ENCODE measurements at places on chromosomes 3 and 15.

GRCh38 chr15:76954744-76955143 is 23.2 kb downstream of the RCN2 start:
- no peak for DNase-seq

DNA sequence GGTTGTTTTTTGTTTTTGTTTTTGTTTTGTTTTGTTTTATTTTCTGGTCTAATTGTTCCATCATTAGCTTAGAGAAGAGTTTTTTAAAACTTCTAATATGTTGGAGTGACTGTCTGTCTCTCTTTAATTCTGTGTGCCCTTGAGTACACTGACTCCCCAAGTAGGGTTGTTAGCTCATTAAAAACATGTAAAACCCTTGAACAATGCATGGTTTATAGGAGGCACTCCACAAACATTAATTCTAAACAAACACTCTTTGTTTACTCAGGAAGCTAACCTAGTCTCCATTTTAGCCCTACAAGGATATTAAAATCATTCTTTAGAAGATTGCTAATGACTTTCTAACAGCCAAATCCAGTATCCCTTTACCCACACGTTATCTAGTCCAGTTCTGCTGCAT is 100.5 kb downstream of the CGGBP1 start:
- no peak for DNase-seq

DNA sequence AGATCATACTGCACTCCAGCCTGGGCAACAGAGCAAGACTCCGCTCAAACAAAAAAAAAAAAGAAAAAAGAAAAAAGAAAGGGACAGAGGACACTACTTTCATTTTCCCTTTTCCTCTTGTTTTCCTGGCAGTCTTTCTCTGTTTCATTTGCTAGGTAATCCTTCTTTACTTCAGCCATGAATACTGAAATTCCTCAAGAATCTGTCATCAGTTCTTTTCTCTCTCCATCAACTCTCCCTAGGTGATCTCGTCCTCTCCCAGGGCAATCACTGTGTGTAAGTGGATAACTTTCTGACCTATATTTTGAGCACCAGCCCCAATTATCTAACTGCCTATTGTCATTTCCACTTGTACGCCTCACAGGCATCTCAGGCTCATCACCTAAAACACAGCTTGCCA is 51.5 kb downstream of the TTC23 start:
- no peak for DNase-seq

DNA sequence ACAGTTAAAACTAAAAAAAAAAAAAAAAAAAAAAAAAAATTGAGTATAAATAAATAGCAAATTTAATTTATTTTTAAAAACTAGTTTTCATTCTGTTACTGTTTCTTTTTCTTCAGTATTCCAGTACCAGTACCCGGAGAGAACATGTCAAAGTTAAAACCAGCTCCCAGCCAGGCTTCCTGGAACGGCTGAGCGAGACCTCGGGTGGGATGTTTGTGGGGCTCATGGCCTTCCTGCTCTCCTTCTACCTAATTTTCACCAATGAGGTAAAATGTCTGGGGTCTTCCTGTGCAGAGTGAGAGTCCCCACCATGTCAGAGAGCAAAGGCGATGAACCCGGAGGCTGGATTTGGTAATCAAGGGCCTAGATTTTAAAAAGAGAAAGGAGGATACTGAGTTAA is 4.4 kb downstream of the TMEM43 start:
- no peak for DNase-seq

DNA sequence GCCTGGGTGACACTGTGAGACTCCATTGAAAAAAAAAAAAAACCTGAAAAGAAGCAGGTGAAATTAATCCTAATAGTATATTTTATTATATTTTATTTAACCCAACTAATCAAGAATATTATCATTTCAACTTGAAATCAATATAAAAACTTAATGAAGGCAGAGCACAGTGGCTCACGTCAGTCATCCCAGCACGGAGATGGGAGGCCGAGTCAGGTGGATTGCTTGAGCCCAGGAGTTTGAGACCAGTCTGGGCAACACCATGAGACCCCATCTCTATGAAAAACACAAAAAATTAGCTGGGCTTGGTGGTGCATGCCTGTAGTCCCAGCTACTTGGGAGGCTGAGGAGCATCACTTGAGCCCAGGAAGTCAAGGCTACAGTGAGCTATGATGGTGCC is 33.3 kb upstream of the SLC41A3 start:
- no peak for DNase-seq

DNA sequence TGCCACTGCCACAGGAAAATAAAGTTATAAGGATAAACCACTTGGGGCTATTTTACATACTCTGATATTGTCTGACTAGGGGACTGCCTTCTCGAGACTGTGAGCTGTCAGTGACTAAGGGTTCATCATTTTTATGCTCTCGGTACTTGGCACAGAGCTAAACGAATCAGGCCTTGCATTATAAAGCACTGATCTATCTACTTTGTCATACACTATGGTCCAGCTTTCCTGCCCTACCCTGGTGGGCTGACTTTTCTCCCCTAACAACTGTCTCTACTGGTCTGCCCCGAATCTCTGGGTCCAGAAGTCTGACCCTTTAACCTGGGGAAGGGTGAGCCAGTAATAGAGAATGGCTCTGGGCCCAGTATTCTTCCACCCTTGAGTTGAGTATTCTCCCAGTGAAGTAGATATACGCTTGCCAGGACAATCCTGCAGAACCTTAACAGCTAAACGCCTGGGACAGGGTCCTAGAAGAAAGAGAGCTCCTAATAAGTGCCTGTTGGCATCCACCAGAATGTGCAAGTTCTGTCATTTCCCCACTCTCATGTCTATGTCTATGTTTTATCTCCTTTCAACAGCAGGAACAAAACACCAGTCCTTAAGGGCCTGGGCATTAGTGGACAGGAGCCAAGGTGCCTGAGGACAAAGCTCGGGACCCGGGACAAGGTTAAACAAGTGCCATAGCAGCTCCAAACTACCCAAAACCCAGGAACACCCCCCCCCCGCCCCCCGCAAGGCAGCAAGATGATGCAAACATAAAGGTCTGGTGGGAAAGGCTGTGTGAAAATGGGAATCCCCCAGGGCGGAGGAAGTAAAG is 1.2 kb downstream of the LARP6 start:
- no peak for DNase-seq

GRCh38 chr3:64651741-64652241 is 36.0 kb downstream of the ADAMTS9 start:
- DNase-seq: no peak

DNA sequence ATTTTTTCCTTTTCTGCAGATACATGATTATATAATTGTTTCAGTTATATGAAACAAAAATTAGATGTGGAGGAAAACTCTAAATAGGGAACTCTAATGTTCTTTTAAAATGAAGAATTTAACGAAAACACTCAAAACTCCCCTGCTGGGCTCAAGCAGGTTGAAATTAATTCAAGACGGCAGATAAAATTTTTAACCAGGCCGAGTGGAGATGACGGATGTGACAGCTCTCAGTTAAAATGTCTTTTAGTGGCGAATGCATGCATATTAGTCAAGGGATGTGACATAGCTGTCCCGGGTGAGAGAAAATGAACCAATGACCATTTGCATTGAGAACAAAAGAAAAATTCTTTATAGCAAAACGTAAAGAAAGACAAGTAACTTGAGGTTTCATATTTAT is 110.1 kb downstream of the ROBO2 start:
- no peak for DNase-seq

- no peak for DNase-seq
These were observed 301.5 kb downstream of the MEX3B start for GRCh38 chr15:81744364-81744763.

GRCh38 chr3:37964146-37964545 is 26.4 kb upstream of the VILL start:
- DNase-seq: no peak

- DNase-seq: no peak
These were observed 96.6 kb downstream of the SLC9A9 start for GRCh38 chr3:143751643-143752178.

DNA sequence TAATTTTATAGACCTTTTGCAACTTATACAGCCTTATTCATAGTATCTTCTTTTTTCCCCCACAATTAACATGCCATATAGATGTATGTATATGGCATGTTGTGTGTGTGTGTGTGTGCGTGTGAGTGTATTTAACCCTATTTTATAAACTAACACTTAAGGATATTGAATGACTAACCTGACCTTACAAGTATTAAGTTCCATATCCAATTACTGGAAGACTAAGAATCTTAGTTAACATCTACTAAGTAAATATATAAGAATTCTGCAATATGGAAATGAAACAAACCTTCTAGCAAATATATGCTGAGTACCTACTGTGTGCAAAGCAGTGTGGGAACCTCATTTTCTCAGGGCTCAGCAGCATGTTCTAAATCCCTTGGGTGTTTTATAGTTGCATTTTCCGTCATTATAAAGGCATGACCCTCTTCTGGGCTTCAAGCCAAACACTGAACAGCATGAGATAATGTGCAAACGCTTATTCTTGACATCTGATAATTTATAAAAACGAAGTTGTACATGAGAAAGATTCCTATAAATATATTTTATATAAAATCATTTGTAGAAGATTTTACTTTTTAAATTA is 105.5 kb downstream of the NLGN1 start:
- DNase-seq: no peak

- no peak for DNase-seq
These were observed 111.2 kb upstream of the STT3B start for GRCh38 chr3:31421314-31422048.

DNA sequence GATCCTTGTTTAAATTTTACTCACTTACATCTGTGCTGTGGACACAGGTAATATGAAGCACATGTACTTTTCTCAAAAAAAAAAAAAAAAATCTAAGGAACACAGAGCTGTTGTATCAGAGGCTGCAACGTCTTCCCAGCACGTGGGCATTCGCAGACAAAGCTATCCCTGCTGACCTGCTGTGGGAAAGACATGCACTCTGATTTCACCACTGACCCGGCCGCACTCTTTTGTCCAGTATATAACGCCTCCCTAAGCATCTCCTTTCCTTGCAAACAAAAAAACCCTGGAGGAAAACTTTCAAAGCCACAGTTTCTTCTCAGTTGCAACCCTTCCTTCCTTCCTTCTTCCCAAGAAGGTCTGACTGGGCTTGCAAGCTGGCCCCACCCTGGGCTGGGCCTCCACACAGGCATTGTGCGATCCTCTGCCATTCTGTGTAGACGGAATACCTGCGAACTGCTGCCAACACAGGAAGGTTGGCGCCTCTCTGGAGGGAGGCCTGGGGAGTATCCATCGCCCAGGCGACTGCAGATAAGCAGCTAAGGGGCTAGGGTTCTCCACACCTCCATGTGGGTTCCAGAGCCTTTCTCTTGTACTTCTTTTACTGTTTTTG is 50.8 kb downstream of the SLC12A8 start:
- no peak for DNase-seq

GRCh38 chr15:84910928-84911623 is 26.6 kb downstream of the SLC28A1 start:
- no peak for DNase-seq

DNA sequence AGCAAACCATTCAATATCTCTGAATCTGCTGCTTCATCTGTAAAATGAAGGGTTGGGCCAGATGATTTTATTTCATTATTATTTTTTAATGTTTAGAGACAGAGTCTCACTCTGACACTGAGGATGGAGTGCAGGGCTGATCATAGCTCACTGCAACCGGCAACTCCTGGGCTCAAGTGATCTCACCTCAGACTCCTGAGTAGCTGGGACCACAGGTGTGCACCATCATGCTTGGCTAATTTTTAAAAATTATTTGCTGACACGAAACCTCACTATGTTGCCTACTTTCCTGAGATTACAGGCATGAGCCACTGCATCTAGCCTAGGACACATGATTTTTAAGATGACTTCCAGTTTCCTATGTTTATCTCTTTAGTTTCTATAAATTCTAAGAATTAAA is 105.8 kb downstream of the P3H2 start:
- DNase-seq: no peak

DNA sequence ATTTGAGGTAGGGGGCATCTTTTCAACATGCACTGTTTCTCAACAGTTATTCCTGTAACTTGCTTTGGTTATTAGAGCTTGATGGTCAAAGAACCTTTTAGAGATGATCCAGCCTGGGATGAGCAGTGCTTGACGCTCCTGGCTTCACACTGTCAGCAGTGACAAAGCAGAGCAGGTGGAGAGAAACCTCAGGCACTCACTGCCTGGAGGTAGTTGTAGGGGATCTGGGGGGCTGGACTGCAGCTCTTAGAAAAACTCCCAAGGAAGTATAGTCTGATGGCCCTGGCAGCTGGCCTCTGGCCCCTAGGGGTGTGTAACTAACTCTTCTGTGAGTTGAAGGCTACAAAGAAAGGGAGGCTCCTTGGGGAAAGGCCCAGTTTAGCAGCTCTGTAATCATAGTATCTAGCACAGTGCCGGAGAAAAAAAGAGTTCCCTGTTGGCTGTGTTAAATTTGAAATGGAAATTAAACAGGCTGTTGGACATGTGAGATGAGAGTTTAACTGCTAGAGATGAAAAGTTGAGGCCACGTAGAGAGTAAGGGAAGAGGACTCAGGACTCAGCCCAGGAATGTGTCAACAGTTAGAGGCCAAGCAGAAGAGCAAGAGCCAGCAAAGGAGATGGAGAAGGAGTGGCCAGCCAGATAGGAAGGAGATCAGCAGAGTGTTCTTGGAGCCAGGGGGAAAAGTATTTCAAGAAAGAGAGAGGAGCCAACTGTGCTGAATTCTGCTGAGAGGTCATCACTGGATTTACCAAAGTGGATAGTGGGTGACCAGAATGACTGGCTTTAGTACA is 14.2 kb downstream of the OXNAD1 start:
- DNase-seq: no peak

- no peak for DNase-seq
These were observed 67.0 kb downstream of the PPCDC start for GRCh38 chr15:75090388-75090734.

DNA sequence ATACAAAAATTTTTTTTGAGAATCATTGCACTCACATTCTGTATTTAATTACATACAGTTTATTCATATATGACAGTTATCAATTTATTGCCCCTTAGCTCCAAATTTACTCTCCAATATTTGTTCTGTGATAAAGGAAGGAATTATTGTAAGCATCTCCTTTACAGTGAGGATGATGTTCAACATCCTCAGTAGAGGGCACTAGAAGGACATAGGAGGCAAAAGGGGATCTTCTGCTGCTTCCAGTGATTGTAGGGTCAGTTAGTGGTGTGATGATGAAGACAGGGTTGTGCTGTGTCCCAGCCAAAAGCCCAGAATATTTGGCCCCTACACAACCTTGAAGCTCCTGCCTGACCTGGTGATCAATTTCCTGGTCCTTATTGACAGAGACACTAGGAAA is 89.9 kb upstream of the DCBLD2 start:
- DNase-seq: no peak

DNA sequence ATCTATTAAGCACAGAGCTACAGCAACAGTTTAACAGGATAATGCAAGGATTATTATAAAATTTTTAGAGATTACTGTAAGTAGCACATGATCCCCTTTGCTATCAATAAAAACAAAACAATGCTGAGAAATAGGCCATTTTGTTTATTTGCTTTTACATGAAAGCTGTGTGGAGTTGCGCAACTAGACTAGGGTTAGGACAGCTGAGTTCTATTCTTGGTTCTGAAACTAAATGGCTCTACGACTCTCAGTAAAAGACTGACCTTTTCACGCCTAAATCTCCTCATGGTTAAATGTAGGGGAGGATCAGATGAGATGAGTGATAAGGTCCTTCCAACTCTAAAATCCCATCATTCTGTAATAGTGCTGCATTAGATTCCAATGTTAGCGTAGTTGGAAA is 25.0 kb downstream of the KCNMB2 start:
- no peak for DNase-seq
